CD4-positive, CD25-positive, alpha-beta regulatory T cell (primary cell): ENCODE measurements at places on chromosomes 6 and 20.

GRCh38 chr6:41077536-41077935, 4.8 kb downstream of the NFYA start:
- no peak for DNase-seq

DNA sequence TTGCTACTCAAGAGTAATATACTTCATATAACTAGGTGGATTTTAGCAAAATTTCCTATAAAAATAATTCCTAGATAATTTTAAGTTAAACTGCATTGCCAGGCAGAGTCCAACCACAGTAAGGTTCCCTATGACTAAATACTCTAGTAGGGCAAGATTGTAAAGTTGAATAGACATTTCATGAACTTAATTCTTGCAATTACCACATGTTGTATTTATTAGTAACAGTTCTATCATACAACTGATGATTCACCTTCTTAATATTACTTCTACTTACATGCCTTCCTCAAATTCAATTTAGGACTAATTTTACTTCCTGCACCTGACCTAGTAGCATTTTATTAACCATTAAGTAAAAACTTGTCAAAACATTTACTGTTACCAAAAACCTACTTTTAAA, 266.7 kb upstream of the THEMIS start:
- DNase-seq, result no peak

DNA sequence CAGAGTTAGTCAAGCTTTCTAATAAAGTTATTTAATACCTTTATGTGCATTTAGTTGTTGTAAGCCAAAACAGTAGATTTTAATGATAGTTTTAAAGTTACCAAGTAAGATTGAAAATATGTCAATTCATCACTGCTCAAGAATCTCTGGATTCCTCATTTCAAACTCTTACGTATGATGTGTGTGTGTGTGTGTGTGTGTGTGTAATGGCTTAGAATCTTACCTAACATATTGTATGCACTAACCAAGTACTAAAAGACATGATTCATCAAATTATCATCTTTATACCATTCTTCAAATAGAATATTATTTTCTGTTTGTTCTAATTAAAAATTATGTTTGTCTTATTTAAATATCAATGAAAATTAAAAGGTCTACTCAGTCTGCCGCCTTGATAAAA, 41.5 kb upstream of the ZNF337 start:
- no peak for DNase-seq

- DNase-seq, result no peak
These were observed 22.4 kb upstream of the IFNGR1 start for GRCh38 chr6:137241481-137242038.

- DNase-seq, result no peak
These were observed 654 bp downstream of the TMEM14C start for GRCh38 chr6:10723567-10723881.

DNA sequence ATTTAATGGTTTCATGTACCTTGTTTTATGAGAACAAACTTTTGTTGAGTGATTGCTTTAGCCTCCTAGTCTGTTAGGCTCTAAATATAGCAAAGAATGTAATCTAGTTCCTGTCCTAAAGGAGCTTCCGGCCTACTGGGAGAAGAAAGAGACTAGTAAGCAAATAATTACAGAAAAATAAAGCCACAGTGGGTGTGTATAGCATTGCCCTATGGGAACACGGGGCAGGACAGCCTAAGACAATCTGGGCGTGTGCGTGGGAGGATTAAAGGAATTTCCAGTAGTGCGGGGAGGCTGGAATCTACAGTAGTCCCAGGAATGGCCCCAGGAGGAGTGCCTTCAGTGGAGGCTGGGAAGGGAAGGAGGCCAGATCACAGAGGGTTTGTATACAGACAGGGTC, 98.1 kb upstream of the AKAP12 start:
- no peak for DNase-seq

- no peak for DNase-seq
These were observed 76.9 kb downstream of the ANKRD6 start for GRCh38 chr6:89509777-89510281.

- no peak for DNase-seq
These were observed 3.8 kb downstream of the ADRM1 start for GRCh38 chr20:62306414-62307187.

GRCh38 chr6:19327241-19327640, 509.9 kb upstream of the ID4 start:
- DNase-seq, result no peak
